Effector memory CD8-positive, alpha-beta T cell (primary cell): ENCODE measurements at places on chromosomes 1 and 21.

DNA sequence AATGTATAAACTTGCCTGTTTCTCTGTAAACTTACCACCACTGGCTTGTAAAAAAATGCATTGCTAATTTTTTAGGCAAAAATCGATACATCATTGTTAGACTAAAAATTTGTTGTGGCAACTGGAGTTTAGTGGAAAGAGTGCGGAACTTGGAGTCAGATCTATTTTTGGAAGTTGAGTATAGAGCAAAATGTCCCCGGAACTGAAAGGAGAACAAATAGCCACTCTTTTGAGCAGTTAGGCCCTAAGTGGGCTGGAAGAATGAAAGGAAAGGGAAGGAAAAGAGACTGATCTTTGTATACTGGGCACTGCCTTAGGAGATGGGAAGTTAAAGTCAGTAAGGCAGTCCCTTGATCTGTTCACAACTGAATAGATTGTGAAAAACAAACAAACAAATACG lies 30.2 kb downstream of the OPTC start:
- DNase-seq, result no peak

DNA sequence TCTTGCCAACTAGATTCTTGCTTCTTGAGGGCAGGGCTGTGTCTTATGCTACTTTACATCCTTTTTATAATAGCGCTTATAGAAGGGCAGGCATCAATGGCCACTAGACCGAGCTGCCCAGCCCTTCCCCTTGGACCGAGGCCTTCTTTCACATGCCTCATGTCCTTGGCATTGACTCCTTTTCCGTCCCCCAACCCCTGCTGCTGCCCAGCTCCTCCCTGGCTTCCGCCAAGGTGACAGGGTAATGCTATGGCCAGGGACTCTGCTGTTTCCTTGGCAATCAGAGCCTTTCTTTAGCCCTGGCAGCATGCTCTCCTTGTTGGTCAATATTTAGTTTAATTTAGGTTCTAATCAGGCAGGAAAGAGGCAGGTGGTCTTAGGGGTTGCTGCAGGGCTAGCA lies 48.2 kb downstream of the DDX20 start:
- DNase-seq, result no peak

DNA sequence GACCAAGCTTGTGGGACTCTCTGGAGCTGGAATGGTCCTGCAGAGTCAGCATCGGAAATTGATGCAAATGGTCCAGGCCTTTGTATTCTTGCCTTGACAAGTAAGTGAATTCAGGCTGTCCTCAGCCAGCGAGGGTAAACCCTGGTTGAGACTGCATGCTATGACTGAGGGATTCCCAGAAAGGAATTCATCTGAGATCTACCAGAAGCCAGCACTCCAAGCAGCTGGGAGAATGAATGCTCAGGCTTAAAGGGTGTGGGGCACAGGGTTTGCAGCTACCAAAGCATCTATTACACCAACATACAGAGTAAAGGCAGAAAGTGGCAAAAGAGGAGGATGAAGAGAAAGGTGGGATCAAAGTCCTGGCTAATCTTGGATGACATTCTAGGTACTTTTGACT lies 257.0 kb upstream of the LYPLAL1 start:
- DNase-seq, result no peak

DNA sequence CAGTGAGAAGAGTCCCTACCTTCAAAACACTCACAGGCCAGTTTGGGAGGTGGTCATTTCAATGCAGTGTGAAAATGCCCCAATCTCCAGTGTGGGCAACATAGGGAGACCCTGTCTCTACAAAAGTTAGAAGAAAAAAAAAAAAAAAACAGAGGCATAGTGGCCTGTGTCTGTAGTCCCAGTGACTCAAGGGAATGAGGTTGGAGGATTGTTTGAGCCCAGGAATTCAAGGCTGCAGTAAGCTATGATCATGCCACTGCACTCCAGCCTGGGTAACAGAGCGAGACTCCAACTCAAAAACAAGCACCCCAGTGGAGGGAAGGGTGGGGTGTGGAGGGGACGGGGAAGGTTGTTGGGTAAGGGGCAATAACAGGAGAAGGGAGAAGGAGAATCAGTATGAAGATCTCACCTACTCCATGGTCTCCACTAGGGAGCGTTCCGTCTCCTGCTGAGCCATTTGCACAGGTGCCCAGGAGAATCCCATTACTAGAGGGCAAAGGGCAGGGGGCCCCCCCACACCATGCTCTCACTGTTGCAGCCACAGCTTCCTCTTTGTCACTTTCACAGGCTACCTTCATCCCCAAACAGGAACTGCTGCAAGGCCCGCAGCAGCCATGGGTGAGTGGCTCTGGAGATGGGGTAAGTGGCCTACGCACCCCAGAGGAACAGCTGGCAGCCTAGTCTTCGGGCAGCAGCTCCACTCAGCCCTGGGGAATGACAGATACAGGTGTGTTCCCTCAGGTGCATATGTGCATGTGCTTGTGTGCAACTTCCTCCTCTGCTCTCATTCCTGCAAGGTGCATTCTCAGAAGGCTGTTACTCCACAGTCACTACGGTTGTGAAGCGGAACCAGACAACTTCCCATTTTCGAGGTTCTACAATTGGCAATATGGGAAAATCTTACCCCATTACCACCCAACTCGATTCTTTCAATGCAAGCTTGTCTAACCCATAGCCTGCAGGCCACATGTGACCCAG lies 87.9 kb upstream of the LYST start:
- DNase-seq, result peak; percentile 47

- no peak for DNase-seq
These were observed 3.3 kb upstream of the BRWD1 start for GRCh38 chr21:39316729-39317128.

DNA sequence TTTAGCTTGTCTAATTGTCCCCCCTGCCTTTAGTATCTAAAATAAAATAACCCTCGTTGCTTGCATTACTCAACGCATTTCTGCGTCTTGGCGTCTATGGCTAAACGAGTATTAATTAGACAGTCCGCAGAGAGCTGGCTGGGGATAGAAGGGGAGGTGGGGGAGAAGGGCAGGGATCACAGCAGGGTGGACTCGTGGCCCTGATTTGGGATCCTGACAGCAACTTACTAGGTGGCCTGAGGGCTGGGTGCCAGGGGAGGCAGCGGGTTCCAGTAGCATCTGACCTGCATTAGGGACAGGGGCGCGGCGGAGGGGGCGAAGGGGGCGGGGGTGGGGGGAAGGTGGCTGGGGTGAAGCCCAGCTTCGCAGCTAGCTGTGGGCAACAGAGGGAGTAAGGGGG lies 1.1 kb upstream of the BACE2 start:
- no peak for DNase-seq

DNA sequence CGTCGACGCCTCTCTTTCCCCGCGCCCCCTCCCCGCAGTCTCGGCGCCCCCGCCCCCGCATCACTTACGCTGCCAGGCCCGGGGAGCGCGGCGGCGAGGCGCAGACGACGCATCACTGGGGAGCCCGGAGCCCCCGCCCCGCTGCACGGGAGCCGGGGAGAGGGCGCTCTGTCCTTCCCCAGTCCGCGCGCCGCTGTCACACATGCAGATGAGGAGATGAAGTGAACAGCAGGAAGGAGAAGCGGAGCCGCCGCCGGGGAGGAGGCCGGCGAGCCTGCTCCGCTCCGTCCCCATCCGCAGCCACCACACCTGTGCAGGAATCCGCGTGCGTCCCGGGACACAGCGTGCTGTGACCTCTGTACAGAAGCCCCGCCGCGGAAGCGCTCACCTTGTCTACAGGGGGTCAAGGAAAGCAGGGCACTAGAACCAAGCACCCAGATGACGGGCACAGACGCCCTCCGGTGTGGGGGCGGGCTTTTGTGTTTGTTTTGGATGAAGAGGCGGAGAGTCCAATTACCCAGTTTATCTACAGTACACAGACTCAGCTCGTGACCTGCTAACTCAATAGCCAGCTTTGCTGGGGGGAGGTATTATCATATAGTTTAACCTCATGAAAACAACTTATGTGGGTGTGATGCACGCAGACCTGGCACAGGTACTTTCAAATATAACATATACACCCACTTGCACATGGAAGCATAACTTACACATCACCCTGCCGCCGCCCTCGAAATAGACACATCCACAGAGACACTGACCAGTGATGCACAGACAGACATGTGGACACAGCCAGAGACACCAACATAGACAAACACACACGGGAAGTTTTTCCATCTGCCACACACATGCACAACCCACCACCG lies 12.4 kb downstream of the KLHDC8A start:
- DNase-seq, result peak; percentile 32

DNA sequence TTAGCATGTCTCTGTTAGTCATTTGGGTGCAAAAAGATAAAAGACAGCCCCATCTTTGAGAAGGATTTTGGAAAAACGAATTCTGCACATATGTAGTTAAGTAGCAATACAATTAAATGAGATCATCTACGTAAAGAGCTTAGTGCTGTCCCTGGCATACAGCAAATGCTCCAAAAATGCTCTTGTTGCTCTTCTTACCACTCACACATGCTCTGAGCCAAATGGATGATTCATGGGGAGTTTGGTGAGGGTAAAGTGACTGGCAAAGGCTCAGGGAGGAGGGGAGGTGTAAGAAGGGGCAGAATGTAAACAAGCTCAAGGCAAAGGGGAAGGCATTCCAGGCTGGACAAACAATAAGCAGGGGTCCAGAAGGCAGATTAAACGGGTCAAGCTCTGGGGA lies 191.9 kb downstream of the AK5 start:
- DNase-seq, result no peak

DNA sequence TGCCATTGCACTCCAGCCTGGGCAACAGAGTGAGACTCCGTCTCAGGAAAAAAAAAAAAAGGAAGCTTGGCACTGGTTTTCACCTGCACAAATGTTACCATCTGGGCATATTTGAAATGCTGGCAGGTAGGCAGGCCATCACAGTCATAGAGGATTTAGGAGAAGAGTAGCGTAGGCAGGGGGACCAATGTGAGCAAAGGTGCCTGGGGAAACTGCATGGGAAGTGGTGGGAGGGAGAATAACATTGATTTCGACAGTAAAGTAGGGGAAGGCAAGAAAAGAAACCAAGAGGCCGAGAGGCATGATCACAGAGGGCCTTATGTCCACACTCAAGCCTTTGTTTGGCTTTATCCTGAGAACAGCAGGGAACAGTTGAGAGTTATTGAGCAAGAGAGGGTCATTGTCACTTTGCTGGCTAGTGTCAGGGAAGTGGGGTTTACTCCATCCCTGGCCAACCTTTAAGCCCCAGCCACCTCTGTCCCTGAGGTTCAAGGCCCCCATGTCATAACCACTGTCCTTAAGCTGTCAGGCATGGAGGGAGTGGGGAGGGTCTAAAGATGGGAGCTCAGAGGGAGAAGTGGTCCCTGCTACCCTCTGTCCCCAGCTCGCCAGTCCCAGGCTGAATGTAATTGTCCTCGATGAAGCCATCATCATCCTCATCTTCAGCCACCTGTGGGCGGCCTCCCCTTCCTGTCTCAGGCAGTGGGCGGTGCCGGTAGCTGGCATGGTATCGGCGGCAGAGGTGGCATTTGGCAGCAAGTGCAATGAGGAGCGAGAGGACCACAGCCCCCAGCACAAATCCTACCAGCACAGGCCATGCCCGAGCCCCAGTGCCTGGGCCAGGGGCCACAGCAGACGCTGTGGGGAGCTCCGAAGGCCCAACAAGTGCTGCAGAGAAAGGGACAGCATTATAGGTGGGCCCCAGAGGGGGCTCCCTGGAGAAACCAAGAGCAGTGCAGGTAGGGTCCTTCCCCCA lies 2.9 kb downstream of the C1orf210 start:
- DNase-seq, result no peak

DNA sequence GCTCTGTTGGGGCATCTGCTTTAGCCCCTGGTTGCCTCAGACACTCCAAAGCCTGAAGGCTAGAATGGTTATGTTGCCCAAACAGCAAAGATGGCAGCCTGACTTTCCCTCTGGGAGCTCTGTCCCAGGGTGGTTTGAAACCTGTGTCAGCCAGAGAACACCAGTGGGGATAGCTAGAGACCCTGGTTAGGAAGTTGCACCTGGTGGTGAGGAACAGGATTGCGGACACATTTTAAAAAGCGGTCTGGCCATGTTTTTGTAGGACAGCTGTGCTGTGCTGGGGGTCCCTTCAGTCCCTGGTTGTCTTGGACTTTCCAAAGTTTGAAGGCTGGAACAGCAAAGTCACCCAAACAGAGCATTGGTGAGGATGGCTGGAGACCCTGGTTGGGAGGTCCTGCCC lies 87.8 kb downstream of the DNM3 start:
- DNase-seq, result no peak

DNA sequence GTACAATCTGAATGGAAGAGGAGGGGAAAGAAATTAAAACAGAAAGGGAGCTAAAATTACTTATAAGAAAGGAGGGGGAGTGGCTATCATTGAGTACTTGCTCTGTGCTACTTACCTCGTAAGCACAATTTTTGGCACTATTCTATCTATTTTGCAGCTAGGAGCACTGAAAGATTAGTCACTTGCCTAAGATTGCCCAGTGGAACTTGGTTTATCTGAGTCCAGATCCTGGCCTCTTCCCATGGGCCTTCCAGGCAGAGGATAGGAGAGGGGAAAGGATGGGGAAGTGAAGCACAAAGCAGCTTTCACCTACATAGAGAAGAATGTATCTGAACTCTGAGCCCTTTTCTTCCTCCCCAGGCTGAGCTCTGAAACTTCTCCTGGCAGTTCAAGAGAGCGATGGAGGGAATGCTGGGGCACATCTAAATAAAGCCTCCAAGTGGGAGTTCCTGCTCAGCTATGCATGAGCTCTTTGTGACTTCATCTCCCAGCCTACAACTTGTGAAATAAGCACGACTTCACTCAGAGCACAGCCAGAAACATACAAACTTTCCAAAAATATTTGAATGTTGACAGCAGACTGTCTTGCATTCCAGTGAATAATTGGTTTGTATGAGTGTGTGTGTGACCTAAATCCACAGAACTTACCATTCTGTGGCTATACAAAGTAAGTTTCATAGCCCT lies 29.4 kb downstream of the HMGB4 start:
- no peak for DNase-seq
